ENCODE measurements at places on chromosomes 3 and 15.

DNA sequence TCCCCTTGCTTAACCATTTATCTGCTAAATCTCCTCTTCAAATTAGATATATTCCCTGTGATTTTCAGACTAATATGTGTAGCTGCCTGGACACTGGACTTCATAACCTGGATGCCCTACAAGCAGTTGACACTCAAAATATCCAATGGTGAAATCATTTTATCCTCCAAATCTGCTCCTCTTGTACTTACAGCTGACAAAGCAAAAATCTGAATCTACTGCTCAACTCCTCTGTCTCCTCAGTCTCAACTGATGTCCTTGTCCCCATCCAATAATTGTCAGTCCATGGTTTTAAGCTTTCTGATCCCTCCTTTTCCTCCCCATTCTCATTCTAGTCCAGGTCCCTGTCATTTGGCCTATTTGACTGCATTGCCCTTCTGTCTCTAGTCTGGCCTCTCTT lies 411.8 kb downstream of the TBC1D5 start:
- DNase-seq, result no peak

GRCh38 chr15:35583863-35584528 lies 38.0 kb upstream of the DPH6 start:
- no peak for DNase-seq

GRCh38 chr15:60901647-60902046 lies 327.5 kb downstream of the RORA start:
- peak; percentile 33 for DNase-seq

DNA sequence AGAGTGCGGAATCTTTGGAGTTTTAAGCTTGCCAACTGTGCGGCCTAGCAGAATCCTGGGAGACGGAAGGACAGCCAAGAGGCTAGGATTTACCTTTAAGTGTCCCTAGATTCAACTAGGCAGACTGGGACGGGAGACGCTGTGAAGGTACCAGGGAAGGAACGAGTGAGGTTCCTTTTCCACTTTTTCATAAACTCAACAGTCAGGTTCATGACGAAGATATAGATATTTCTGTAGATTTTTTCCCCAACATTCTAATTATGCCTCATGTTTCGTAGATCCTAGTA lies 564 bp upstream of the GABPB1 start:
- no peak for DNase-seq

DNA sequence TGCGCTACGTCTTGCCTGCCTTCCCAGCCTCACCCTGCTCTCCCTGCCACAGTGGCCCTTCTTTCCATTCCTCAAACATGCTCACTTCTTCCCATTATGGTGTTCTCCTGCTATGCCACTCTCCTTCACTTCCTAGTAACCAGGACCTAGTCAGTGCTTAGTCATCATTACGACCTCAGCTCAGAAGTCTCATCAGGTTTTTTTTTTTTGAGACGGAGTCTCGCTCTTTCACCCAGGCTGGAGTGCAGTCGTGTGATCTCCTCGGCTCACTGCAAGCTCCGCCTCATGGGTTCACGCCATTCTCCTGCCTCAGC lies 149.5 kb downstream of the GREM1 start:
- DNase-seq, result no peak

DNA sequence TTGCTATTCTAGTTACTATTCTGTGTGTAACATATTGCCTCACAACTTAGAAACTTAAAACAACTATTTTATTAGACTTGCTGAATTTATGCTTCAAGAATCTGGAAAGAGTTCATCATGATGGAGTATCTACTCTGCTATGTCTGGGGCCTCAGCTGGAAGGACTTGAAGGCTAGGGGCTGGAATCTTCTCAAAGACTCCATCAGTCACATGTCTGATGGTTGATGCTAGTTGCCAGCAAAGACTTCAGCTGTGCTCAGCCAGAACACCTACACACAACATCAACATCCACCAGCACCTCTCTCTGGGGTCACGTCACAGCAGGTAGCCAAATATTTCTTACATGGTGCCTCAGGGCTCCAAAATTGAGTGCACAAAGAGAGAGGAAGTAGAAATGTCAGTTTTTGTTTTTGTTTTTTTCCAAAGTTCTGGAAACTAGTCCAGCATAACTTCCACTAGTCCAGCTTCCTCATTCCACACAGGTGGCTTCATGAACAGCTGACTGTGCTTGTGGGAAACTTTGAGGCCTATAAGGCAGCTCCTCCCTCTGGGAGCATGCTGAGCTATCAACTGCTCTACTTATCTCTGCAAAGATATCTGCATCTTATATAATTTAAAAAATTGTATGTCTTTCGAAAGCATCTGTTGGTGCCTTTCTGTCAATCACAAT lies 325.4 kb upstream of the AGTR1 start:
- no peak for DNase-seq

DNA sequence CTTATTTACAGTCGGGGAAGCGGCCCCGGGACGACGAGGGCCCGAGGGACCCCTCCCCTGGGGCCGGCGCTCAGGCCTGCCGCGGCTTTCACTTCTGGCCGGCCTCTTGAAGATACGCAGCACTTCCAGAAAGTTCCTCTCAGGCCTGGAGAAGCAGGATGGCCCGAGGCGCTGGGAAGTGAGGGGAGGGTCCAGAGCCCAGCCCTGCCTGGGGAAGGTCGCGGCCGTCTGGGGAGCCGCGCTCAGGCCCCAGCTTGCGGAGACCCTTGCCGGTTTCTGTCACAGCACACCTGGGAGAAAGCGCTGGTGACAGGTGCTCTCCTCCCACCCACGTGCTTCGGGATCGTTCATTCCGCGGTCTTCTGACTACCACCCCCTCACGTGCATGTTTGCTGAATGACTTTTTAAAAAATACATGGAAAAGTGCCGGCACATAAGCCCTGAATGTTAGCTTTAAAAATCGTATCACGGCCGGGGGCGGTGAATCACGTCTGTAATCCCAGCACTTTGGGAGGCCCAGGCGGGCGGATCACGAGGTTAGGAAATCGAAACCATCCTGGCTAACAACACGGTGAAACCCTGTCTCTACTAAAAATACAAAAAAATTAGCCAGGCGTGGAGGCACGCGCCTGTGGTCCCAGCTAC lies 727 bp upstream of the TM2D3 start:
- DNase-seq, result peak; percentile 44
